Uterine smooth muscle cell (primary cell): ENCODE measurements at places on chromosomes 1 and 21. TPM values are rescaled to one million over a fixed set of nuclear protein-coding genes. Genes with fewer than 3 reads are reported as not detected.

Gene GRIK3
- not detected in 2 replicates for total RNA-seq

Gene OLIG2
- total RNA-seq, result not detected in 2 replicates

Gene FHL3
- 11.7 and 15.2 TPM in 2 replicates for total RNA-seq

Gene CCT8
- 257 and 387 TPM in 2 replicates for total RNA-seq

Gene RBM11
- total RNA-seq, result 0.12 and 0.44 TPM in 2 replicates

Gene KCNK2
- total RNA-seq, result 15.9 and 18.6 TPM in 2 replicates

Gene LRRC8B
- 0.75 and 1.8 TPM in 2 replicates for total RNA-seq

Gene SERTAD4
- total RNA-seq, result 0.33 and 1.4 TPM in 2 replicates

Gene C2CD4D
- total RNA-seq, result not detected in 2 replicates

Gene CYP4Z1
- total RNA-seq, result not detected in 2 replicates

Gene S100A14
- total RNA-seq, result 0.22 TPM in 1 of 2 replicates, not detected in the other

Gene DNAJB4
- total RNA-seq, result 37.6 and 40.8 TPM in 2 replicates

Gene SCYL3
- total RNA-seq, result 12.0 and 12.6 TPM in 2 replicates
